MCF 10A (cell line): ENCODE measurements at places on chromosomes 1 and 21. TPM values are rescaled to one million over a fixed set of nuclear protein-coding genes. Genes with fewer than 3 reads are reported as not detected.
A peak's percentile ranks its signal among the peaks of the same experiment; 100 is the strongest.

GRCh38 chr1:201946224-201946908 is at the start of gene LMOD1:
Gene LMOD1, minus strand, starts transcription at chr1:201946548. Its CDS starts 208 bp downstream, at chr1:201946340.
- peaks cover 10% of the 10 kb centered on the region for H3K4me1 ChIP-seq
- peaks cover 35% of the 10 kb centered on the region for H3K27me3 ChIP-seq
- peak; percentile 73 for DNase-seq
- peak within 1 kb of the TSS; percentile 5 for H3K4me3 ChIP-seq
- no peak within 1 kb of the TSS for H3K27ac ChIP-seq

DNA sequence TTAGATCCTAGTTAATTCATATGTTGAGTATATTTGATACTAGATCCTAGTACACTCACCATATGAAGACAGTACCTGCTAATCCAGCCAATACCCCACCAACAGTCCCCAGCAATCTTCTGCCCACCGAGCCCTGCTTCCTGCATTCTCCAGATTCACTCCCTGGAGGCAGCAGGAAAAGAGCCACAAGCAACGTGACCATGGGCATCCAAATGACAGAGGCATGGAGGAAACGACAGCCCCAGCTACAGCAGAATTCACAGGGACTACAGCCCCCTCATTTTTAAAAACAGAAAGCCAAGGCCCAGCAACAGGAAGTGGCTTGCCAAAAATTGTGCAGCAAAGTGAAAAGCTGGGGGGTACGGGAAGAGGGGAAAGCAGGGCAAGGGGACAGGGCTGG is 29.3 kb downstream of the ASTN1 start:
- no peaks in the 10 kb centered on the region for H3K36me3 ChIP-seq
- no peaks in the 10 kb centered on the region for H3K4me1 ChIP-seq
- peaks cover 38% of the 10 kb centered on the region for H3K27me3 ChIP-seq

GRCh38 chr1:198498881-198499280 is 41.6 kb downstream of the ATP6V1G3 start:
- no peak overlapping the region for H3K4me3 ChIP-seq
- no peaks in the 10 kb centered on the region for H3K27me3 ChIP-seq
- peak overlapping the region; percentile 28 for H3K27ac ChIP-seq
- DNase-seq = peak; percentile 33

Gene SPRR3
- not detected in 2 replicates for total RNA-seq

Gene OR2L8
- not detected in 2 replicates for total RNA-seq

- no peaks in the 10 kb centered on the region for H3K27me3 ChIP-seq
- H3K4me3 ChIP-seq = peak overlapping the region; percentile 93
- H3K4me1 ChIP-seq = peaks cover 11% of the 10 kb centered on the region
- no peak for DNase-seq
- H3K36me3 ChIP-seq = peaks cover 40% of the 10 kb centered on the region
- no peak overlapping the region for H3K27ac ChIP-seq
These were observed 1.7 kb downstream of the NECAP2 start for GRCh38 chr1:16442265-16442664.

Gene DNM3
- total RNA-seq = 0.44 and 0.68 TPM in 2 replicates

GRCh38 chr1:188872376-188872775 is 1605.3 kb downstream of the BRINP3 start:
- H3K27ac ChIP-seq = no peak overlapping the region
- no peak overlapping the region for H3K4me3 ChIP-seq
- no peaks in the 10 kb centered on the region for H3K27me3 ChIP-seq
- H3K36me3 ChIP-seq = no peaks in the 10 kb centered on the region
- no peak for DNase-seq

GRCh38 chr1:25671929-25672328 is 55.3 kb downstream of the MAN1C1 start:
- peaks cover 5% of the 10 kb centered on the region for H3K4me1 ChIP-seq
- H3K4me3 ChIP-seq = no peak overlapping the region
- H3K36me3 ChIP-seq = no peaks in the 10 kb centered on the region
- DNase-seq = no peak
- no peak overlapping the region for H3K27ac ChIP-seq
- H3K27me3 ChIP-seq = peaks cover 47% of the 10 kb centered on the region
